ENCODE measurements at places on chromosomes 6 and 20.

- no peaks in the 10 kb centered on the region for H3K4me1 ChIP-seq
- H3K27me3 ChIP-seq, result no peaks in the 10 kb centered on the region
- no peak for DNase-seq
- peak overlapping the region; percentile 70 for H3K4me3 ChIP-seq
- H3K36me3 ChIP-seq, result no peaks in the 10 kb centered on the region
Measured at GRCh38 chr6:132400555-132400882, 756 bp downstream of the MOXD1 start.

DNA sequence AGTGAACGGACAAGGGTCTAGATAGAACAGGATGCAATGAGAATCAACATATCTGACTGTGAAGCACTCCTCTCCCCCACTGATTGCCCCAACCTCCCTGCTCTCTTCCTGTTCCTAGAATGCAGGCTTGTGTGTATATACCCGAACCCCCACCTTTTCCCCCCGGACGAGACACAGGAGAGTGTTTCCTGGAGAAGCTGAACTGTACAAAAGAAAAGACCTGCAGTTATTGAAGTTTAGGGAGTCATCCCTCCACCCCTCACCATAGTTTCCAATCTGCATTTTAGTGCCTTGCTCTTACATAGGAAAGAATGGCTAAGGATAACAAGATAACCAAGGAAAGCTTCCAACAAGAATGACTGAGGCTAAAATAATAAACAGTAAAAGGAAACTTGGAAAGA, 55.5 kb upstream of the PDE10A start:
- H3K27ac ChIP-seq, result peak overlapping the region; percentile 59
- no peak for DNase-seq
- no peak overlapping the region for H3K4me3 ChIP-seq

GRCh38 chr20:32651537-32651936, 22.2 kb downstream of the C20orf203 start:
- H3K27me3 ChIP-seq, result no peaks in the 10 kb centered on the region
- H3K4me1 ChIP-seq, result no peaks in the 10 kb centered on the region
- H3K27ac ChIP-seq, result no peak overlapping the region

DNA sequence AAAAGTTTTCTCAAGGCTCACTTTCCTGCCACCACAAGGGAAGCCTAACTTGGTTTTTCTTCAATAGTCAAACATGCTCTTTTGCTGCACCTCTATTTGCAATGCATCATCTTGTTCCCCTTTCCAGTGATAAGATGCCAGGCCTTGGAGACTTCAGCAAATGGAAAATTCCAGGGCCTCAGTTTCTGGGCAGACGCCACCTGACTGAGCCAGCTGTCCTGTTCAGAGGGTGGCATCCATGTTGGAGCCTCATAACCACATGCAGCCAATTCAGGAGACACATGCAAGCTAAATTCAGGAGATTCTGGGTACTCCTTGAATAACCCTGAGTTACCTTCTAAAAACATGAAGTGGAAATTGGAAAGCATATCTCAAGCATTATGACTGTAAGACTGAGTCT, 285.6 kb upstream of the RNF24 start:
- DNase-seq, result no peak
- no peaks in the 10 kb centered on the region for H3K27me3 ChIP-seq
- peaks cover 15% of the 10 kb centered on the region for H3K4me1 ChIP-seq

DNA sequence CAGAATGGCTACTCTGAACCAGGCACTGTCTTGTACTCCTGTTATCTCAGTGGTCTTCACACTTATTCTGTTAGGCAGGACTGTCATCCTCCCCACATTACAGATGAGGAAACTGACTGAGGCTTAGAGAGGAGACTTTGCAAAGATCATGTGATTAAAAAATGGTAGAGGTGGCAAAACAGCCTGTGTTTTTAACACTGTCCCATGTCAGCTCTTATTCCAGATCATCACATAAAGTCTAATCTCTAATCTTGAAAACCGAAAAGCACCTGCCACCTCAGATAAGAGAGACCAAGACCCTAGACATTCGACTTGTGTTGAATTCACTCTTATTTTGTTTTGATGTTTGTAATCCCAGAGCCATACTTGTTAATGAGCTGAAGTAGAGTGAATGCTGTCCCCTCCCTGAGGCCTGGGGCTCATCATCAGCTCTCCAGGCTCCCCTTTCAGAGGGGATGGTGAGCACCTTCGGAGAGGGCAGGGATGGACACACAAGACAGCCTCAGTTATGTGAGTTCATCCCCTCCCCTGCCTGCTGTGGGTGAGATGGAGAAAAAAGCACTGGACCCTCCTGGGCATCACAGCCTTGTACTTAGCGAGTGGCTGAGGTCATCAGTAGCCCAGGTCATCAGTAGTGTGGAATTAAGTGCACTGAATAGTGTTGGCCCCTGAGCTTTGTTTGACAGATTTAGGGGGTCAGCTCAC, 30.6 kb downstream of the MTHFD1L start:
- H3K4me3 ChIP-seq, result no peak overlapping the region
- H3K4me1 ChIP-seq, result peaks cover 6% of the 10 kb centered on the region
- no peak for DNase-seq
- H3K27ac ChIP-seq, result no peak overlapping the region
- no peaks in the 10 kb centered on the region for H3K27me3 ChIP-seq
- peaks cover 17% of the 10 kb centered on the region for H3K36me3 ChIP-seq
